Stimulated activated CD4-positive, alpha-beta T cell treated with anti-CD3 and anti-CD28 coated beads, Interleukin-1b, Interleukin-23, amount 100 ng/mL, for 24 hours (primary cell): ENCODE measurements at places on chromosomes 1 and 21.

- DNase-seq: peak; percentile 1
These were observed 532.2 kb downstream of the MATN1 start for GRCh38 chr1:30191154-30191702.

GRCh38 chr1:236130372-236130771, 12.0 kb upstream of the GPR137B start:
- no peak for DNase-seq

DNA sequence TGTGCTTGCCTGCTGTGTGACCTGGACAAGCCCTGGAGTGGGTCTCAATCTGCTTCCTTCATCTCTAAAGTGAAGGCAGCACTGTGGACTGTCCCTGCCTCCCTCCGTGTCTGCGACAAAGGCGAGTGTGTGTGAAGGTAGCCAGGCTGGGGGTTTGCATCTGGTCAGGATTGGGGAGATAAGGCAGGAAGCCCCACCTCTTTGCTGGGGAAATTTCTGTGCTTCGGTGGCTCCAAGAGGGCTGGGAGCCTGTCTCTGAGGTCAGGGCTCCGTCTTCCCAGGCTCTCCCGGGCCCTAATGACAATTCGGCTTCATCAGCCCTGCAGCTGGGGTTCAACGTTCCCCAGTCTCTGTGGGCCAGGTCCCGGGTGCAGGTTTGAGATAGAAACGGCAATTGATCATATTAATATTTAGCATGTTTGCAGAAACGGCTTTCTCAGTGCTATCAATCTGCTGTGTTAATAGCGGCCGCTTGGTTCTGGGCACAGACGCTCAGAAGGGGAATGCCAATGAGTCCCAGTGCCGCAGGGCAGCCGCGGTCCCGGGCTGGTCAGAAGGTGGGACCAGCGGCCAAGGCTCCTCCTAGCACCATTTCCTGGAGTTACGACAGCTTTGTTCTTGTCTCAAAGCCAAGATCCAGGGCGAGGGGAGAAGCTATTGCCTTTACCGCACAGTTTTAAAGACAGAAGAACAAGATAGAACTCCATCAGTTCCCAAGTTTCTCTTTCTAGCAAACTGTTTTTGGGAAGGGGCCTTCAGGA, 105.7 kb downstream of the PRDM16 start:
- DNase-seq: no peak

- no peak for DNase-seq
These were observed 9.1 kb upstream of the GUCA2B start for GRCh38 chr1:42143896-42144710.

DNA sequence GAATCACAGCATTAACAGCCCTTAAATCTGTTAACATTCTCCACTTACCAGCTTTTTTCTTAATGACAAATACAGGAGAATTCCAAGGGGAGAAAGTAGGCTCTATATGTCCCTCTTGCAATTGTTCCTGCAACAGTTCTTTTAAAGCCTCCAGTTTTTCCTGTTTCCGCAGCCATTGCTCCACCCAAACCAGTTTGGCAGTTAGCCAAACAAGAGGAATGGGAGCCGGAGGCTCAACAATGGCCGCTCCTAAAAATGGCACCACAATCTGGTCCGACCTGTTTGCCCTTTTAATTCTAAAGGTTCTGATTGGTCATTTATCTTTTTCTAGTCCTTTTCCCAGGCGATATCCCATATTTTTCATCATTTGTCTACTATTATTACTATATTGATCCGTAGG, 14.0 kb upstream of the L1TD1 start:
- no peak for DNase-seq

DNA sequence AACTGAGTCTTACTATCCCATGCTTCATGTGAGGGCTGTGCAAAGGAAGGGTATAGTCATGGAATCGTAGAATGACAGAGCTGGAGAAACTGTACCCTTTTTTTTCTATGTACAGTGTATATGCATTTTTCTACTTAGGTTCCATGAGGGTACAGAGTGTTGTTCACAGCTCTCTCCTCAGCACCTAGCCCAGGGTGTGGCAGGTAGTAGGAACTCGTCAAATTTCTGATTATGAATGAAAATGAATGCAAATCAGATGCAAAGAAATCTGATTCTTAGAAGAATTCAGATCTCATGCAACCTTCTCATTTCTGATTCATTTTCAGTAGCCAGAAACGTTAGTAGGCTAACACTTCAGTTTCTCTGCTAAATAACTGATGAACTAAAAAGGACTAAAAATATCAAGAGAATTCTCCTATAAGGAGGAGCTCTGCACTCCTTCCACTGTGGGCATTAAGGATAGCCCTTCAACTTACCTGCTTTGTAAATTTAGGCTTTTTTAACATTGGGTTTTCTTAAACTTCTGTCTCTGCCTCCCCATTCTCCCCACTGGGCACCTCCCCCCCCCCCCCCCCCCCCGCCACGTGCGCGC, 18.0 kb upstream of the HHAT start:
- no peak for DNase-seq

- DNase-seq: no peak
These were observed 3.8 kb upstream of the ZBTB21 start for GRCh38 chr21:42013931-42014330.

DNA sequence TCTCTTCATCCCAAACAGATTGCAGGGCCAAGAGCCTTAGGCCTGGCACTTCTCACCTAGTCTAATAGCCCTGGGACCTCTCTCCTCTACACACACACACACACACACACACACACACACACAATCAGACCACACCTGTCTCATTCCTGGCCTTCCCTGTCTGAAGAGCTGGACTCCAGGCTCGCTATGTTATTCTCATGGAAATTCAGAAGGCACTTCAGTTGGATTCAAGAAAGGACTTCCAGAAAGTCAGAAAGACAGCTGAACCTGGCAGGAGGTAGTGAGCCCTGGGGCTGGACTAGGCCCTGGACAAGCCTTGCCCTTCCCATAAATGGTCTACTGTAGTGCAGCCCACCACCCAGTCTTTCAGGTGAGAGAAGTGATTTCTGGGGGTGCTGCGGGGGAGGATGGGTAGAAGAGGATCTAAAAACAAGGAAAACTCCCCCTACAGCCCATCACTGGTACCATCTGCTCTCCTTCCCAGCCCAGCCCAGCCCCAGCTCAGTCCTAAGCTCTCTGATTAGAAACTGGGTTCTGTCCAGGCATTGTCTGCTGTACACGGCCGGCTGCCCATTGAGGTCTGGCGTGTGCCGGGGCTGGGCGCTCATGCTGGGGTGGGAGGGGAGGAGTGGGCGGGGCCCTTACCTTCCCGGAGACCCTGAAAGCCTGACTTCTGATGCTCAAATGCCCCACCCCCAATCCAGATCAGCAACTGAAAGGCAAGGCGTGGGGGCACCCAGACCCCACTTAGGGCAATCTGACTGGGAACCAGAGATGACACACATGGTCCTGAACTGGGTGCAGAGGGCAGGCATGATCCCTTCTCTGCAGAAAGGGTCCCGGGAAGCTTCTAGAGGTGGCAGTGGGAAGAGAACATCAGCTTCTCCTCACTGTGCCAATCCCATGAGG, 2.5 kb downstream of the KIF21B start:
- DNase-seq: no peak
